ENCODE measurements at places on chromosomes 6 and 20.

DNA sequence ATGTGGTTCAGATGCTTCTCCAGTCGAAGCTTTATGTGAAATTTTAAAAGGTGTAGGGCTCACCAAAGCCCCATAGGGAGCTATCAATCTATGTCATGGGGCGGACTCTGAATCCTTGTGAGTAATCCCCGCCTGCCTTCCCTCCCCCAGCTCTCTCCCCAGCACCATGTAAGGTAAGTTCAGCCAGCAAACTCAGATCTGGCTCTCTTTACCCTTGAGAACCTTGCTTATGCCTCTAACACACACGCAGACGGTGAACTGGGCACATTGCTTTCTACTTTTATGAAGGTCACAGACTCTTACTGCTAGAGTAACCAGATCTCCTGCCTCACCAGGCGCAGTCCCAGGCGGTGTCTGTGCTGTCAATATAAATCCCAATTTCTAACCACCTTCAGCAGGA is 82.6 kb upstream of the CNKSR3 start:
- peak overlapping the region; percentile 61 for H3K27ac ChIP-seq
- H3K4me1 ChIP-seq, result peaks cover 4% of the 10 kb centered on the region
- no peaks in the 10 kb centered on the region for H3K36me3 ChIP-seq
- no peak for DNase-seq

DNA sequence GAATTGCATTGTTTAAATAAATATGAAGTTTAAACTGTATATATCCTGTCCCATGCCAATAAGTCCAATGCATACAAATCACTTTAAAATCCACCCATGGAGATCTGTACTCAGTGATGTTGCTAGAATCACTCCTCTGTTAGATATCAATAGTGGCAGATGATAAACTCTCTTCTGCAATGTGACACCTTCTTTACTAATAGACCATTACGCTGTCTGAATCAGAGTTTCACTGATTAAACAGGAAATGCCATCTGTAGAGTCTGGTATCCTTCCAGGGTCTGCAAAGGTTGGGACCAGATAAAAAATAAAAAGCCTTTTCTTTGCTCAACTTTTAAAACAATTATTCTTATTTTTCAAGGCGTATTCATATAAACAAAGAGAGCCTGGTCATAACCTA is 134.5 kb downstream of the EDN3 start:
- H3K36me3 ChIP-seq, result no peaks in the 10 kb centered on the region
- H3K4me1 ChIP-seq, result no peaks in the 10 kb centered on the region
- H3K4me3 ChIP-seq, result no peak overlapping the region
- DNase-seq, result no peak
- H3K27me3 ChIP-seq, result peaks cover 16% of the 10 kb centered on the region
- no peak overlapping the region for H3K27ac ChIP-seq

DNA sequence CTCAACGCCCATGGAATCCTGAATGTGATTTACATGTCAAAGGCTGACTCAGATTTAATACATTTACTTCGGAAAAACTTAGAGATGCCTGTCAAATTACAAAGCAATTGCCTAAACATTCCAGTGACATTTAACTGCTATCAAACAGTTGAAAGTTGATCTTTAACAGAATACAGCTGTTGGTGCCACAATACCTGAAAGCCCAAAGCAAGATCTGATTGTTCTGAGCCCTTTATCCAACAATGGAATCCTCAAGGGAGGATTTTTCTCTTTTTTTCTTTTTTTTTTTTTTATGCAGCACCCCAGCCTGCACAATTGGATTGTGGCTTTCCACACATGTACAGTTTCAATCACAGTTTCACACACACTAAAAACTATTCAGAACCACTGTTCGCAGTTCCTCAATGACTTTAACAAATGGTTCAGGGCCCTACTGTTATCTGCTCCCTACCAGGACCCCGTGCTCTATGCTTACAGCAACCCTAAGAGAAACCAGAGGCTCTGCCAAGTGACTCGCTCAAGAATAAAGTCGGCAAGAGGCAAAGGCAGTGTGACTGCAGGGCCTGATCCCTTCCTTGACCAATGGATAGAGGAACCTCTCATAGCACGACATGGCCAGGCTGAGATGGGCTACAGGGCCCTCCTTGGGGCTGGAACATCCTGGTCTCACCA is 33.3 kb downstream of the EPB41L2 start:
- no peak overlapping the region for H3K27ac ChIP-seq
- no peaks in the 10 kb centered on the region for H3K27me3 ChIP-seq
- H3K36me3 ChIP-seq, result no peaks in the 10 kb centered on the region
- no peaks in the 10 kb centered on the region for H3K4me1 ChIP-seq

DNA sequence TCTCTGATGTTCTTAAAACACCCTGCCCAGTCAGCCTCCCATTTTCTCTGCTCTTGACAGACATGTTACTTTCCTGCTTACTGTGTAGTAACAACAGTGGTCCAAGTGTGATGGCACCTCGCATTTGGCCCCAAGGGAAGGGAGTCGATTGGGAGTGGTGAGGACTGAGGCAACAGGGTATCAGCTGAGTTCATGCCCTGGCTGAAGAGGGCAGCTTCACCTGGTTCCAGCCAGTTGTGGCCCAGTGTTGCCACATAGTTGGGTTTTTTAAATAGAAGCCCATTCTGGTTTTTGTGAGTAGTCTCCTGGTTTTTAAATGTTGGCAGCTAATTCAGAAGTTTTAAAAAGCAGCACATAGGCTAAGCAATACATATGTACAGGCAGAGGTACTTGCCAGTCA is 37.2 kb downstream of the ARFGEF2 start:
- no peak overlapping the region for H3K27ac ChIP-seq
- no peaks in the 10 kb centered on the region for H3K4me1 ChIP-seq
- no peaks in the 10 kb centered on the region for H3K27me3 ChIP-seq
- H3K4me3 ChIP-seq, result no peak overlapping the region
- H3K36me3 ChIP-seq, result peaks cover 84% of the 10 kb centered on the region

DNA sequence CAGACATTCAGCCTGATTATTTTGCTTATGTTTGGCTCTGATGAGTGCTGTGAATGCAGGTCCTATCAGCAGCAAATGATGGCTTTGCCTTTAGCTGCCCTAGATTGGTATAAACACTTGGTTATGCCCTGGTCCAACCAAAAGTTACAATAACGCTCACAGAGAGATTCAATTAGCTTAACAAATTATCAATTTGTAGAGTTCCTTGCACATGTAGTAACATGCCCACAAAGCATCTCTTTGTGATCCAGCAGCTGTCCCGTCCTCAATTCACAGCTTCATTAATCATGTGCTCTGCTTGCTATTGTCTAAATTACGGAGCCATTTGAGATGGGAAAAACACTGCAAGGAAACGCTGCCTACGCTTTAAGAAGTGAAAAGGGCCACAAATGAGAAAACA is 457.9 kb downstream of the HDGFL1 start:
- H3K4me3 ChIP-seq, result no peak overlapping the region
- H3K36me3 ChIP-seq, result no peaks in the 10 kb centered on the region
- H3K27ac ChIP-seq, result no peak overlapping the region
- DNase-seq, result no peak
- no peaks in the 10 kb centered on the region for H3K27me3 ChIP-seq

DNA sequence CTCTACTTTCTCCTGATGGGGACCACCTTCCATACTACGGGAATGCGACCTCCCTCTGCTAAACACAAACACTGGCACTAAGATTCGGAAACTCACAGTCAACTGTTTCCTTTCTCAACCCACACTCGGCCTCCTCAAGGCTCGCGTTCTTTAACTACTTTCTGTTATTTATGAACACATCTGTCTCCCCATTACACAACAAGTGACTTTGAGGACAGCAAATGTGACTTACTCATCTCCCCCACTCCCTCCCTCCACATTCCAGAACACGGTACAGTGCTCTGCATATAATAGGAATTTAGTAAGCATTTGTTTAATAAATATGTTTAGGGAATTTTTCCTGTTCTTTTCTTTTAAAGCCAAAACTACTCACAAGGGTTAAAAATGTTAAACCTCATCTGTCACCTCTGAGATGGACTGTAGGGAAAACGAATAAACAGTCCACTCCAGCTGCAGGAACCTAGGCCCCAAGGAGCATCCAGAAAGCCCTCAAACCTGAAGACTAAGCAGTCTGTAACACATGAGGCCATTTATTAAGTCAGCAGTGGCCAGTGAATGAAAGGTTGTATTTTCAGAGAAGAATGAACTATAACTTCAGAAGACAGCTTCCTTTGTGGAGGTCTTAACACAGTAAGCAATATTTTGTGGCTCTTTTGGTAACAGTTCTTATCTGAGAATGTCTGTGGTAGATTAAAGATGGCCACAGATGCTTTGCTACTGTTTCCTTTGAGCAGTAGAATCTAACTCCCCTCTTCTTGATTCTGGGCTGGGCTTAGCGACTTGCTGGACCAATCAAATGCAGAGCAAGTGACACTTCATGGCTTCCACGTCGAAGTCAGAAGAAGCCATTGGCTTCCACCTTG is 209.6 kb upstream of the DTNBP1 start:
- H3K36me3 ChIP-seq, result no peaks in the 10 kb centered on the region
- no peak overlapping the region for H3K4me3 ChIP-seq
- H3K4me1 ChIP-seq, result no peaks in the 10 kb centered on the region
- DNase-seq, result no peak
- no peak overlapping the region for H3K27ac ChIP-seq

Data from tibial artery (tissue), 4 donors.